ENCODE measurements at places on chromosomes 6 and 20.

DNA sequence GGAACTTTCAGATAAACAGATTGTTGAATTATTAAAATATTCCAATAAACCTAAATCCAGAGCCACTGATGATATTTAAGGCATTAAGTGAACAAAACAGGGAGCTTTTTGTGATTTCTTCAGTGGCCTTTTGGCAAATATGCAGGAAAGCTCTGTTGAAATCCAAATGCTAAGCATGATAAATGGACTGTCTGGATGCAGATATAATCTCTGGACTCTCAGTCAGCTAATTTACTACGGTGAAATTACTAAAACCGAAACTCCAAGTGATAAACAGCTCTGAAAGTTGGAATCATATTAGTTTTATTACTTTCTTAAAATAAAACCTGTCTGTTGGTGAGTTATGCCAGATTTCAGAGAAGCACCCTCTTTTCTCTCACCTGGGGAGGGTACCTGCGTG lies 120.3 kb downstream of the IMPG1 start:
- DNase-seq, result no peak

DNA sequence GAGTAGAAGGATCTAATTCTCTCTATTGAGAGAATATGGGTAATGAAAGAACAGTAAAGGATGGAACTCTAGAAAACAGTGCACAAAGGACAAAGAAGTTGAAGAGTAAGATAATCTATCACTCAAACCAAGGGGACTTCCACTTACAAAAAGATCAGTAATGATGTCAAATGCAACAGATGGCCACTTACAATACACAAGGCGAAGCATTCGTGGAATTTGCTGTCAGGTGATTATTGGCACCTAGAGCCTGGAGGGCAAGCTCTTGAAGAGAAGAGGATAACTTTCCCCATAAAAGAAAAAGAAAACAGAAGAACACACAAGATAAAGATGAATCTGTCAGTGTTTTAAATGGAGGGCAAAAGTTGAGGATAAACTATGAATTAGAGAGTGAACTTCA lies 256.0 kb upstream of the TCF21 start:
- DNase-seq, result no peak

GRCh38 chr6:10740061-10740460 lies 7.5 kb upstream of the TMEM14B start:
- DNase-seq, result no peak

DNA sequence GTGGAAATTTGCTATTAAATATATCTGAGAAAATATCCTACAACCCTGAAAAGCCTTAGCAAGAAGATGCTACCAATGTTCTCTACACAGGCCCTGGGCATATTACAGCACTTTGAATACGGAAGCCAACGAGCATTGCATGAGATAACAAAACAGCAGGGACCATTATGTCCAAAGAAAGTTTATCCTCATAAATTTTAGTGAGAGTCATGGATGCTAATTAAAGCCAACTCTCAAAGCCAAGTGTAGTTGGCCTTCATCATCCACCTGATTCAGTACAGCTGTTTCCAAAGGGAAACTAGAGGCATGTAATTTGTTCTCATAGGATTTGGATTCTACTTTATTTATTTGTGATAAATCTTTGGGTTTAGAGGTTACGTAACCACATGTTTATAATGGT lies 564.8 kb downstream of the RFPL4B start:
- no peak for DNase-seq

- DNase-seq, result peak; percentile 28
These were observed 3.4 kb upstream of the BHLHE23 start for GRCh38 chr20:63009988-63010769.
